ENCODE measurements at places on chromosomes 5 and 9. TPM values are rescaled to one million over a fixed set of nuclear protein-coding genes. Genes with fewer than 3 reads are reported as not detected.

GFI1B gene
- total RNA-seq, result not detected

FST gene
- 507 TPM for total RNA-seq

ZDHHC12 gene
- 30.0 TPM for total RNA-seq

TOMM5 gene
- total RNA-seq, result 135 TPM

PCDHB7 gene
- total RNA-seq, result 0.14 TPM

SLC34A1 gene
- not detected for total RNA-seq

PLAC8L1 gene
- 0.96 TPM for total RNA-seq

SMIM3 gene
- 24.3 TPM for total RNA-seq

NPR3 gene
- 5.0 TPM for total RNA-seq

LCN1 gene
- not detected for total RNA-seq

CHD1 gene
- total RNA-seq, result 39.8 TPM

PCDHB9 gene
- total RNA-seq, result 0.08 TPM

GARNL3 gene
- total RNA-seq, result 2.8 TPM

SREK1 gene
- 71.8 TPM for total RNA-seq

ACTBL2 gene
- 0.50 TPM for total RNA-seq

CEL gene
- total RNA-seq, result 0.50 TPM

PCDHGB3 gene
- 0.72 TPM for total RNA-seq

MAP1B gene
- 30.8 TPM for total RNA-seq

DBH gene
- total RNA-seq, result not detected

LECT2 gene
- not detected for total RNA-seq

SEMA5A gene
- total RNA-seq, result 25.8 TPM

GEMIN5 gene
- total RNA-seq, result 23.0 TPM

CTNND2 gene
- total RNA-seq, result not detected

ARID3C gene
- total RNA-seq, result not detected

BTNL3 gene
- total RNA-seq, result not detected

CATSPER3 gene
- not detected for total RNA-seq

FREM1 gene
- total RNA-seq, result not detected

PCDHB4 gene
- 0.24 TPM for total RNA-seq

FBP2 gene
- total RNA-seq, result not detected

SLC6A18 gene
- total RNA-seq, result not detected

ANKRD31 gene
- 0.51 TPM for total RNA-seq

C9orf50 gene
- not detected for total RNA-seq

ROPN1L gene
- total RNA-seq, result 0.17 TPM

PRR16 gene
- 3.2 TPM for total RNA-seq

ZNF454 gene
- total RNA-seq, result not detected

DMGDH gene
- 6.4 TPM for total RNA-seq

TUSC1 gene
- total RNA-seq, result 8.7 TPM

PCDH12 gene
- 0.69 TPM for total RNA-seq

TLE1 gene
- total RNA-seq, result 21.6 TPM

HNRNPAB gene
- total RNA-seq, result 243 TPM

OR1J2 gene
- total RNA-seq, result not detected

OTP gene
- total RNA-seq, result 0.53 TPM

MARCOL gene
- not detected for total RNA-seq

CCDC152 gene
- not detected for total RNA-seq

MRRF gene
- total RNA-seq, result 69.7 TPM

FOXD1 gene
- total RNA-seq, result 1.2 TPM

KCNV2 gene
- total RNA-seq, result not detected

ANKRD18A gene
- 5.6 TPM for total RNA-seq

B4GALT1 gene
- 135 TPM for total RNA-seq

GLDC gene
- total RNA-seq, result 0.33 TPM

ATOSB gene
- total RNA-seq, result 33.7 TPM

ATP10B gene
- not detected for total RNA-seq

Data from mammary epithelial cell (primary cell).